ENCODE measurements at places on chromosomes 4 and X. TPM values are rescaled to one million over a fixed set of nuclear protein-coding genes. Genes with fewer than 3 reads are reported as not detected.

The RAI2 gene
- not detected for polyA plus RNA-seq

The SERTM2 gene
- not detected for polyA plus RNA-seq

The CXCR3 gene
- 3.4 TPM for polyA plus RNA-seq

The MEPE gene
- not detected for polyA plus RNA-seq

The HAUS3 gene
- 18.7 TPM for polyA plus RNA-seq

The PABPC5 gene
- not detected for polyA plus RNA-seq

The NDP gene
- polyA plus RNA-seq: not detected

The CT45A3 gene
- polyA plus RNA-seq: not detected

The SUPT20HL2 gene
- polyA plus RNA-seq: not detected

The CTAG2 gene
- not detected for polyA plus RNA-seq

The LUZP4 gene
- polyA plus RNA-seq: not detected

The CPLX1 gene
- not detected for polyA plus RNA-seq

The USP26 gene
- polyA plus RNA-seq: not detected

The ITIH6 gene
- polyA plus RNA-seq: not detected

The TCEAL7 gene
- not detected for polyA plus RNA-seq

The CLRN2 gene
- not detected for polyA plus RNA-seq

The GLUD2 gene
- polyA plus RNA-seq: 0.19 TPM

The MXRA5 gene
- polyA plus RNA-seq: not detected

The SPATA18 gene
- 0.42 TPM for polyA plus RNA-seq

The PDCL2 gene
- not detected for polyA plus RNA-seq
